ENCODE measurements at places on chromosomes 4 and X.

DNA sequence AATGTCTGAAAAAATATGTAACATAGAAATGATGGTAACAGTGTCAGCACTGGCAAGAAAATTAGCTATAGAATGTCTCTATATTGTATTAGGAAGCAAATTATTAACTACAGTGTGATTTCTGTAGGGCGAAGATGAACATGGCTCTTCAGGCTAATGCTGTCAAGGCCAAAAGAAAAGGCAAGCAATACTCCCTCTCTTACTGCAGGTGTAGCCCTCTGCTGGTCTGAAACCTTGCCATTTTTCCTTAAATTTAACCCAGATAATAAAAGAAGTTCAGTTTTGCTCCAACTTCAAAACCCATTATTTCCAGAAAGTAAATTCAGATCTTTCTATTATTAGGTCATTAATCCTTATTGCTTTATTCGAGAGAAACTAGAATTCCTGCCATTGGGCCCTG, 215.9 kb downstream of the LRBA start:
- DNase-seq = no peak

GRCh38 chr4:43112139-43112538, 219.6 kb downstream of the GRXCR1 start:
- DNase-seq = no peak

GRCh38 chr4:121692261-121692660, 4.5 kb downstream of the ANXA5 start:
- no peak for DNase-seq

DNA sequence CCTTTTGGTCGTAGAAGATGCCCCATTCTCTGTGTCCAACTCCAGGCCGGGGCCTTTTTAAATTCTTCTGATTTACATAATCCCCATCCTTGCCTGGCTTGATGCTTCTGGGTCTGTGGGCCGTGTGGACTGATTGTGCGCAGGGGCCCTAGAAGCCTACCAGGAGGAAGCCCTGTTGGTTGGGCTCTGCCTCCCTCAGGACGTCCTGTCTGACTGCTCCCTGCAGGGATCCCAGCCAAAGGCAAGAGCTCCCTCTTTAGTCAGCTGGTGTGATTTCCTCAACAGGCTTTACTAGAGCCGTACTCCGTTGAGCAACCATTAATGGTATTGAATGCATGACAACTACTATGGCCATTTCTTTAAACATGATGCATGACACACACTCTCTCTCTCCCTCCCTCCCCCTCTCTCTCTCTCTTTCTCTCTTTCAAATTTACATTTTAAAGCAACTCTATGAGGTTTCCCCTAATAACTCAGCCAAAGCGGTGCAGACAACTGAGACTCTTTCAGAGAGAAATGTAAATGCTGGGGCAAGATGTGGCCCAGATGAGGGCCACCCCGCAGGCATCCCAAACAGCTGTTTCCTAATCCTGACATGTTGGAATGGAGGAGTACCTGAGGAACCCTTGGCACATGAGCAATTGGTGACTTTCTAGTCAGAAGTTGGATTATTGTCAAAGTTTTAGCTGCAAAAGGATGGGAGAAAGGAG, 117.3 kb downstream of the DRD5 start:
- no peak for DNase-seq

DNA sequence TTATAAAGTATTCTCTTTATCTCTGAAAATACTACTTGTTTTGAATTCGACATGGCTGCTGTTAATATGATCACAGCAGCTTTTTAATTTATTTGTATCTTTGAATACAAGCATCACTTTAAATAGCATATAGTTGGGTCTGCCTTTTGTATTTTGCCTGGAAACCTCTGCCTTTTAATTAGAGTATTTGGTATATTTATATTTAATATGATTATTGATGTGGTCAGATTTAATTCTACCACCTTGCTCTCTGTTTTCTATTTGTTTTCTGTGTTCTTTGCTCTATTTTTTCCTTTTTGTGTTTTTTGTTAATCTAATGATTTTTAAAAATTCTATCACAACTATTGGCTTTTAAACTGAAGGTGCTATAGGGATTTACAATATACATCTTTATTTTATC, 21.7 kb downstream of the STK32B start:
- no peak for DNase-seq

DNA sequence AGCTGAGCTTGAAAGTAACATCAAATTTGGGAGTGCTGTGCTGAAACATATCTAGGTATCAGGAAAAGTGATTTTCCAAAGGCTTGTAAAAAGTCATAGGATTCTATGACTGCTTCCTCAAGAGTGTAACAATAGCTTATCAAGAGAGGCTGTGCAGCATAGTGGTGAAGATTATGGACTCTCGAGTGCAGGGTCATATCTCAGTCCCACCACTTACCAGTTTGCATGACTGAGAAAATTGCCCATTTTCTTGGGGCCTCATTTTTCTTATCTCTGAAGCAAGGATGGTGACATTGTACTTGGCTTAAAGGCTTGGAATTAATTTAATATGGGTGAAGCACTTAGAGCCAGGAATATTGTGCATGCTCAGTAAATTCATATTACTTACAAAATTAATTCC, 57.2 kb downstream of the AFF1 start:
- DNase-seq = no peak

GRCh38 chr4:74197080-74197479, 39.2 kb downstream of the MTHFD2L start:
- no peak for DNase-seq

GRCh38 chrX:43735957-43736356, 79.9 kb downstream of the MAOA start:
- no peak for DNase-seq

GRCh38 chr4:651884-652642, 22.0 kb downstream of the ATP5ME start:
- no peak for DNase-seq

GRCh38 chrX:118884552-118885138, 61.0 kb downstream of the ZCCHC12 start:
- DNase-seq = no peak

DNA sequence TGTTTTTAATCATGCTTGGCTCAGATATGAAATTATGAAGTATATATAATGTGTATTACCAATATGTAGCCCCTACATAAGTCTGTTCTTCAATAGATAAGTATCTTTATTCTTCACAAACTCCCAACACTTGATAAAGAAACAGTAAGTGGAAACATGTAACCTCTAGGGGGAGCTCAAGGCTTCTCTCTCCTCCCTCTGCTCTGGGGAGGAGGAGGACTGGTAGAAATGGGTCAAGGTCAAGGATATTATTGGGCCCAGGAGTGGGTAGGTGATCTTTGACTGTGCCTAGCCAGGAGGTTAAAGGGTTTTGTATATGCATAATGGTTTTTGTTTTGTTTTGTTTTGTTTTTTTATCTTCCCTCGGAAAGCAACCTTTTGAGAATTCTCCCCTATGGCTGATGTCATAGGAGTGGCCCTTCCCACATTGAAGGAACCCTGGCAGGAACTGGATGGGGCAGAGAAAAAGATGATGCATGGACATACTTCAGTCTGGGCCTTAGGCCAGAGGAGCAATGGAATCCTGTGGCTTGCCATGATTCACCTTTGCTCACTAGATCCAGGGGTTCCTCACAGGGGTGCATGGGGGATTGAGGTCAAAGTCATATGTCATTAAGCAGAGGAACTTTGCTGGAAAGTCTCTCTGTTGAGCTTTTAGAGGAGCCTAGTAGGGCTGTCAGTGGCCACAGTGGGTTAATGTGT, 460.3 kb downstream of the MID1IP1 start:
- DNase-seq = no peak

Measured in stimulated activated CD4-positive, alpha-beta T cell treated with anti-CD3 and anti-CD28 coated beads, TNF-alpha, amount 100 ng/mL, for 1 hour (primary cell).